ENCODE measurements at places on chromosomes 12 and 14. TPM values are rescaled to one million over a fixed set of nuclear protein-coding genes. Genes with fewer than 3 reads are reported as not detected.

Gene CAPZA3
- not detected for total RNA-seq

Gene NPFF
- not detected for total RNA-seq

Gene DIO2
- 38.5 TPM for total RNA-seq

Gene P2RX2
- total RNA-seq = not detected

Gene CCDC177
- total RNA-seq = not detected

Gene GYS2
- 0.98 TPM for total RNA-seq

Gene SETD1B
- total RNA-seq = 10.6 TPM

Gene DAO
- not detected for total RNA-seq

Gene TMEM233
- total RNA-seq = 0.49 TPM

Gene CLEC1B
- total RNA-seq = not detected

Gene GPR65
- total RNA-seq = 1.2 TPM

Gene PLCZ1
- not detected for total RNA-seq

Gene RAD52
- total RNA-seq = 40.3 TPM

Gene ZNF891
- total RNA-seq = 3.4 TPM

Gene ADAMTS20
- not detected for total RNA-seq

Gene PITPNM2
- total RNA-seq = 8.1 TPM

Gene DHRS2
- 0.25 TPM for total RNA-seq

Gene LHX5
- total RNA-seq = not detected

Gene SLCO1B1
- total RNA-seq = not detected

Gene RAPGEF3
- total RNA-seq = 52.3 TPM

Gene KRT83
- not detected for total RNA-seq

Gene FLVCR2
- total RNA-seq = 3.7 TPM

Gene SPIC
- not detected for total RNA-seq

Gene BCL2L2
- total RNA-seq = 31.7 TPM

Gene ACVRL1
- 115 TPM for total RNA-seq

Gene CD163L1
- total RNA-seq = 0.74 TPM

Gene PTGDR
- 1.2 TPM for total RNA-seq

Gene RNASE7
- 18.2 TPM for total RNA-seq

Gene DPPA3
- not detected for total RNA-seq

Gene INHBE
- not detected for total RNA-seq

Gene TMEM30B
- 22.6 TPM for total RNA-seq

Gene GALNT16
- total RNA-seq = 5.2 TPM

Gene SVOP
- total RNA-seq = under 0.01 TPM

Gene TAS2R50
- total RNA-seq = 2.9 TPM

Gene TPPP2
- total RNA-seq = not detected

Gene USP5
- total RNA-seq = 36.6 TPM

Gene MYF6
- total RNA-seq = not detected
